ENCODE measurements at places on chromosomes 5 and 9.
A peak's percentile ranks its signal among the peaks of the same experiment; 100 is the strongest.

DNA sequence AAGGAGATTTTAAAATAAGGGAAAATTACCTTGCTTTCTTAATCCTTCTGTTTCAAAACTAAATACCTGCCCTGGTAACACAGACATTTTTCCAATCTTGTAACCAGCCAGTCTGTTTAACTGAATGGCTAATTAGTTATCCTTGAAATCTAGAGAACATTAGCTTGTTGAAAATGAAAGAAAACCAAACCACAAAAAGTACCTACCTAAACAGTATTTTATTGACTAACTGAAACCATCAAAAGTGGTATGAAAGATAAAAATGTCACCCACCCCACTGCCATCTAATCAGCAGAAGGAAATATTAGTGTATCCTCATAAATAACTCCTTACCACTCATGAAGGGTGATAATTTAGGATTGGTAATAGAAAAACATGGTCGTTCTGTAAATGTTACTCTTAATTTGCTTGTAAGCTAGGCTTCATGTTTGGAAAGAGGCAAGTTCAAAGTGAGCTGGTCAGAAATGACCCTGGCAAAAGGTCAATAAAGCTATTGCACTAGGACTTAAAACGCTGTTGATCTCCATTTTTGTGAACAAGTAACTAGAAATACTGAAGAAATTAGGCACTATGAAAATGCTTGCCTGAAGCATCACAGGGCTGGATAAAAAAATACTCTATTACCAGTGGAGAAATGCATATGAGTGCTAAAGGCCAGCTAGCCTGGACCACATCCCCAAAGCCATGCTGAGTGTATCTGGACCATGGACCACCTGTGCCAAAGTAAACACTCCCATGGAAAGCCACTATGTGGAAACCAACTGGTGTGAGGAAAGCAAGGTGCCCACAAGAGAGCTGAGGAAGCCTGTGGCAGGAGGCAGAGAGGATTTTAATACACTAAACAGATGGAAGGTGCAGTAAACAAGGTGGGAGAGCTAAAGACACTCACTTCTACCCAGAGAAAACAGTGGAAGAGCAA lies 8.4 kb downstream of the SEMA5A start:
- no peaks in the 10 kb centered on the region for H3K36me3 ChIP-seq
- no peak overlapping the region for H3K4me3 ChIP-seq
- no peaks in the 10 kb centered on the region for H3K27me3 ChIP-seq
- no peak overlapping the region for H3K27ac ChIP-seq
- H3K4me1 ChIP-seq: no peaks in the 10 kb centered on the region

DNA sequence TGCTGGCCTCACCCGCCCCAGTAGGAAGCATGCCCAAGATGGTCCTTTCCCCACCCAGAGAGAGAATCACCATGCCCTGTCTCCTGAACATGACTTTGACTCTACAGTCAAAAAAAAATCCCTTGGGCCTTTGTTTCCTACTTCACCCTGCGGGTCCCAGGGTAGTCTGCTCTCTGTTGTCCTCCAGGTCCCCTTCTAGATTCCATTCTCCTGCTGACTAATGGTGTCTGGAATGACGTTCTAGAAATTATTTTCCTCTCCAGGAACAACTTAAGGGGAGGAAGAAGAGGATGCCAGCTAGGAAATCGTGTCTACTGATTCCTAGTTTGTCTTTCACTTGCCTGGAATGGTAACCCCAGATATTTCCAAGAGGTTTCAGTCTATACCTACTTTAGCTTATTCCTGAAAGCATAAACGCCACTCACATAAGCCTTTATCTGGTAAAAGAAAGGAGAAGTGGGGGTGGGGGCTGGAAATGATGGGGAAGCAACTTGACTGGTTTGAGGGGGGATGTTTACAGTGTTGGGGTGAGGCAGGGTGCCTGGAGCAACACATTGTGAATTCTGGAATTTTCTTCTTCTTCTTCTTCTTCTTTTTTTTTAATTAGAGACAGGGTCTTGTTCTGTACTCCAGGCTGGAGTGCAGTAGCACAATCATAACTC lies 93.9 kb downstream of the SNX18 start:
- no peak for DNase-seq
- H3K36me3 ChIP-seq: no peaks in the 10 kb centered on the region
- no peak overlapping the region for H3K4me3 ChIP-seq

DNA sequence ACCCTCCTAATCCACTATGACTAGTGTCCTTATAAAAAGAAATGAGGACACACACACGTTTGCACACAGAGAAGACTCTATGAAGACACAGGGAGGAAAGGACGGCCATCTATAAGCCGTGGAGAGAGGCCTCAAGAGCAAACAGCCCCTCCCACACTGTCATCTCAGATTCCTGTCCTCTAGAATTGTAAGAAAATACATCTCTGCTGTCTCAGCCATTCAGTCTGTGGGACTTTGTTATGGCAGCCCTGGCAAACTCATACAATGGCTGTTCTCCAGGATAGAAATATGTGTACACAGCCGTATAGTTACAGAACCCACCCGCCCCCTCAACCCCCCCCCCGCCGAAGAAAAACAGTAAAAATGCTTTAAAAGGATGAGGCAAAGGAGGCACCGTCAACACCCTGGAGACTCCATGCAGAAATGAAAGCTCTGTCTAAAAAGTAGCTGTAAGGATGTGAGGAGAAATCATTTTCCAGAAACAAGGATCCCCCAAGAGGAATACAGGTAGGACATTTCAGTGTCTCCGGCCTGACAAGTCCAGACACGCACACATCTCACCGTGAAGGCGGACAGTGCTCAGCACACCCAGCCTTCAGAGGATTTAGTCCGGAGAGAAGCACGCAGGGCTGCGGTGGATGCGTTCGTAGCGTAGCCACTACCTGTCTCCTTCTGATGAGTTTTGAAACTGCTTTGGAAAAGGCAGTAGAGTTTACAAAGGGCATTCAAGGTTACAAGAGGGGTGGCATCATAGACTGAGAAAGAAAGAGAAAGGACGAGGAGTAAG lies 110.8 kb upstream of the ERCC6L2 start:
- no peaks in the 10 kb centered on the region for H3K4me1 ChIP-seq
- H3K4me3 ChIP-seq: peak overlapping the region; percentile 6
- H3K36me3 ChIP-seq: no peaks in the 10 kb centered on the region
- no peaks in the 10 kb centered on the region for H3K27me3 ChIP-seq

DNA sequence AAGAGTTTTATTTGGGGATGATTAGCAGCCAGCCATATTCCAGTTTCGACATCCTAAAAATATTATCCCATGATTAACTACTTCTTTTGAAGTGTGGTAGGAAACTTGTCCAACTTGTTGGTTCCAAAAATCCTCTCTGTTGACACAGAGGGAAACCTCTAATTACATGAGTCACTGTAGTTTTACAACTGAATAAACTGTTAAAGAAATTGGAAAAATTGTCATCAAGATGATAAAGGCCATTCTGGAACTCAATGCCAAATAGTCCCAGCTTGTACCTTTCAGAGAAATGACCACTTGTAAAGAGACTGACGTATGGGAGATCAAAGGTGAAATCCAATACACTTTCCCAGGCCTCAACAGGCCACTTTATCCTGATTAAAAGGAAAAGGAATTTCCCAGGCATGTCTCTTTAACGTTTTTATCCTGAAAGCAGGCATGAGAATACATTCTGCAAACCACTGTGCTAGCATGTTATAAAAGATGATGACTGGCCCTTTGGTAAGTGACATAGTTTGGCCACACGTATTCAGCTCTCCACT lies 261.6 kb downstream of the GLIS3 start:
- H3K4me3 ChIP-seq: no peak overlapping the region
- peak overlapping the region; percentile 11 for H3K27ac ChIP-seq
- DNase-seq: no peak
- no peaks in the 10 kb centered on the region for H3K36me3 ChIP-seq
- no peaks in the 10 kb centered on the region for H3K27me3 ChIP-seq

DNA sequence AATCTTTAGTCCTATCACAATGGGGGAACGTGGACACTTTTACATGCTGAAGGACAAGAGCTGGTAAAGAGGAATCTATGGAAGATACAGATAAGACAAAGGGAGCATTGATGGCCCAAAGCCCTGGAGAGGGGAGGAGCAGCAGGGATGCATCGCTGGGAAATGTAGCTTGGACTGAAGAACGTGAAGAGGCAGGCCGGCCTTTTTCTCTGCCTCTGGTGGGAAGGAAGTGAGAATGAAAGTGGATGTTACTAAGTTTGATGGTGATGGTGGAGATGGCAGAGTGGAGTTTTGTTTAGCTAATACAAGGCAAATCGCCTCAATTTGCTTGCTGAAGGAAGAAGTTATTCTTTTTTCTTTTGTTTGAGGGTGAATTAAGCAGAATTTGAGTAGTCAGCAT lies 124.6 kb upstream of the TAF11L2 start:
- no peak overlapping the region for H3K27ac ChIP-seq
- H3K27me3 ChIP-seq: no peaks in the 10 kb centered on the region
- H3K4me1 ChIP-seq: no peaks in the 10 kb centered on the region
- no peaks in the 10 kb centered on the region for H3K36me3 ChIP-seq
- DNase-seq: no peak

DNA sequence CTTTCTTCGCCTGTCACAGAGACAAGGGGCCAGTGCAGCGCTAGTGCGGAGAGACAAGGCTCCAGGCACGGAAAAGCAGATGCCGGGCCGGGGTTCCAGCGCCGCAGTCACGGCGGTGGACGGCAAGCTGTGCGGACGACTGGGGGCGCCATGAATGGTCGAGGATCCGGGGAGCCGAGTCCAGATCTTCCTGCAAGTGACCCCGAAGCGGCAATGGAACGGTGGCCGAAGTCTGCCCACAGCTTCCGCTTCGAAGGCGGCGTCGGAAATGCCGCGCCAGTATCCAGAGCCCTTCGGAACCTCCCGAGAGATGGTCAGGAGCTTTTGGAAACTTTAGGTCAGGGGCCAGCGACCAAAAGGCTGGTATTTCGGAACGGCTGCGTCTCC lies 601 bp upstream of the FAF2 start:
- peak overlapping the region; percentile 99 for H3K27ac ChIP-seq
- peak overlapping the region; percentile 98 for H3K4me3 ChIP-seq
- H3K27me3 ChIP-seq: no peaks in the 10 kb centered on the region
- DNase-seq: no peak
- H3K4me1 ChIP-seq: peaks cover 18% of the 10 kb centered on the region

GRCh38 chr5:111511831-111512374 lies 432 bp downstream of the STARD4 start:
- H3K4me3 ChIP-seq: peak overlapping the region; percentile 89
- peaks cover 11% of the 10 kb centered on the region for H3K4me1 ChIP-seq
- peak overlapping the region; percentile 92 for H3K27ac ChIP-seq
- H3K27me3 ChIP-seq: no peaks in the 10 kb centered on the region
- H3K36me3 ChIP-seq: no peaks in the 10 kb centered on the region

DNA sequence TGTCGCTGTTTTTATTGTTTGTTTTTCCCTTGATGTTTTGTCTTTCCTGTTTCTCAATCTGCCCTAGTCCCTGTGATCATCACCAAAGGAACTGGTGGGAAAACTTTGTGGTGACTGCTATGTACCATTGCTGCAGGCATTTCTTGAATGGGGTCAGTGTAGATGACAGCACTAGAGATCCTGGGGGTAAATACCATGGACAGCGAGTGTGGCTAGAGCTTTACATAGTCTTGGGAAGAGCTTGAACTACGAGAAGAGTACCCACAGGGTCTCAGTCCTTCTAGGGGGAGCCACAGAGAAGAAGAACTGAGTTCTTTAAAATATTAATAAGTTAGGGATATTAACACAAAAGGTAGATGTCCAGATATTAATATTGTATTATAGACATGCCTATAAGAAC lies 138.8 kb downstream of the PAM start:
- no peak for DNase-seq
- no peaks in the 10 kb centered on the region for H3K4me1 ChIP-seq
- no peak overlapping the region for H3K4me3 ChIP-seq
- no peaks in the 10 kb centered on the region for H3K36me3 ChIP-seq
- no peaks in the 10 kb centered on the region for H3K27me3 ChIP-seq

GRCh38 chr5:10839916-10840599 lies 79.0 kb upstream of the DAP start:
- DNase-seq: no peak
- no peaks in the 10 kb centered on the region for H3K36me3 ChIP-seq
- no peak overlapping the region for H3K27ac ChIP-seq
- no peaks in the 10 kb centered on the region for H3K27me3 ChIP-seq
- no peaks in the 10 kb centered on the region for H3K4me1 ChIP-seq
- H3K4me3 ChIP-seq: no peak overlapping the region

DNA sequence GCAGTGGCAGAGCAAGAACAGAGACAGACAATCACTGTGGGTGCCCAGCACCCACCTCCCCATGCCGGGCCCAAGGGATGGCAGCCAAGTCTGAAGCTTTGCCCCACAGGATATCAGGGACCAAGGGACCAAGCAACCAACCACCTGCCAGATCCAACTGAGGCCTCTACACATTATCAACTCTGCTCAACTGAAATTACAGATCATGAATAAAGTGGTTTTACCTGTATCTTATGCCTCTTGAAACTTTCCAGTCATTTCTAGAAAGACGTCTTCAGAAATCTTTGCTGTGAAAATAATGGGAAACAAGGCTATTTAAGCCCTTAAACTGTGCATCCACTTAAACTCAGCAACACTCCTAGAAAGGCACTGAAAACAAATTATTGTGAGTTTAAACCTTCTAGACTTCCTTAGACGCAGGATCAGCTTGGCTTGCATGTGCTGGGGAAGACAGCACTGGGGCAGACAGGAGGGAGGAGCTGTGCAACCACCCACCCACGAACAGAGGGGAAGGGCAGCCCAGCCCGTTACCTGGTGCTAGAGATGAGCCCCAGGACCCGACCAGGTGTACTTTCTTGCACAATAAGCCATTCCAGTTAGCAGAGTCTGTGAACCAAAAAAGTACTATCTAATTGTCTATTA lies 80.0 kb downstream of the SEMA4D start:
- peak overlapping the region; percentile 12 for H3K27ac ChIP-seq
- no peak for DNase-seq

- peaks cover 14% of the 10 kb centered on the region for H3K4me1 ChIP-seq
- no peak for DNase-seq
- H3K36me3 ChIP-seq: no peaks in the 10 kb centered on the region
- no peaks in the 10 kb centered on the region for H3K27me3 ChIP-seq
- H3K27ac ChIP-seq: no peak overlapping the region
Measured at GRCh38 chr5:68432682-68433081, 217.1 kb downstream of the PIK3R1 start.
